Caco-2 (cell line): ENCODE measurements at places on chromosomes 7 and 10.

DNA sequence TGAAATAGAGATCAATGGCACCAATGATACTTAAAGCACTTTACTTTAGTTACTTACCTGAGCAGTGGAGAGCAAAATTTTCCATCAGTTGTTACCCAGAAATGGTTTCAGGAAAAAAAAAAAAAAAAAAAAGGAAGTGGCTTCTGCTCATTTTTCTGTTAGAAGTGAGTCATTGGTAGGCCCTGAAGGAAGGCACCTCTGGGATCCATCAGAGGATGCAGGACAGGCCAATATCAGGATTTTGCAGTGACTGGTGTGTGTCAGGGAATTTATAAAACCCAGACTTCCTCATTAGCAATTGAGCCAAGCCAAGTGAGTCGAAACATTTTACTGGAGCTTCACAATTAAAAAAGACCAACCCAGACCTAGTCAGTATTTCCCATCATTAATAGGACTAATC is 2.3 kb upstream of the SMIM30 start:
- no peak overlapping the region for H3K27ac ChIP-seq
- no peak overlapping the region for H3K4me3 ChIP-seq
- H3K27me3 ChIP-seq: no peaks in the 10 kb centered on the region
- DNase-seq: no peak
- no peaks in the 10 kb centered on the region for H3K36me3 ChIP-seq

GRCh38 chr7:67505449-67505848 is 508.8 kb downstream of the TYW1 start:
- no peak overlapping the region for H3K27ac ChIP-seq
- H3K36me3 ChIP-seq: no peaks in the 10 kb centered on the region
- DNase-seq: no peak

- no peak overlapping the region for H3K27ac ChIP-seq
- no peaks in the 10 kb centered on the region for H3K4me1 ChIP-seq
- H3K4me3 ChIP-seq: no peak overlapping the region
- DNase-seq: no peak
Measured at GRCh38 chr7:16189026-16189715, 232.2 kb downstream of the CRPPA start.

- H3K4me3 ChIP-seq: no peak overlapping the region
- no peaks in the 10 kb centered on the region; the same call in 1 of the 2 replicates for H3K36me3 ChIP-seq
- DNase-seq: no peak
- H3K27me3 ChIP-seq: no peaks in the 10 kb centered on the region
- H3K27ac ChIP-seq: peak overlapping the region; percentile 72
Measured at GRCh38 chr7:138029941-138030340, 28.1 kb upstream of the CREB3L2 start.

- no peak overlapping the region for H3K4me3 ChIP-seq
- H3K4me1 ChIP-seq: peaks cover 13% of the 10 kb centered on the region; the same call in 1 of the 2 replicates
- H3K27me3 ChIP-seq: no peaks in the 10 kb centered on the region
- H3K27ac ChIP-seq: peak overlapping the region; percentile 12
- H3K36me3 ChIP-seq: no peaks in the 10 kb centered on the region
Measured at GRCh38 chr7:37666026-37666799, 17.4 kb upstream of the GPR141 start.

GRCh38 chr7:134434701-134435100 is 24.2 kb downstream of the AKR1B1 start:
- DNase-seq: no peak
- H3K27me3 ChIP-seq: no peaks in the 10 kb centered on the region
- peaks cover 19% of the 10 kb centered on the region for H3K4me1 ChIP-seq

DNA sequence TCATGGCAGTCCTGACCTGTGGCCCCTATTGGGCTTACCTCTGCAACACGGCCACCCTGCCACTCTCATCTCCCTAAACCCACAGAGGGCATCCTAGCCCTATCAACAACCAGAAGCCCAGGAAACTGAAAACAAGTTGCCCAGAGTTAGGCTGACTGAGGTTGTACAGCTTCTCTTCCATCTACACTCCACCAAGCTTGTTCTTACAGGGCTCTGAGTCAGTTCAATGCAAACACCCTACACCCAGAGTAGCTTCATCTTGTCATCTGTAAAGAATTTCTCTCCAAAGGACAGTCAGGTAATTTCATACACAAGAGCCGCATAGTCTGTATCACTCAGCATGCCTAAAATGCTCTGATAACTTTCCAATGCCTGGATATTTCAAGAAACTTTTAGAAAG is 175.4 kb downstream of the ARID5B start:
- H3K27ac ChIP-seq: peak overlapping the region; percentile 49
- no peak overlapping the region for H3K4me3 ChIP-seq
- no peaks in the 10 kb centered on the region for H3K27me3 ChIP-seq
- peaks cover 40% of the 10 kb centered on the region for H3K4me1 ChIP-seq
- peaks cover 21% of the 10 kb centered on the region for H3K36me3 ChIP-seq

DNA sequence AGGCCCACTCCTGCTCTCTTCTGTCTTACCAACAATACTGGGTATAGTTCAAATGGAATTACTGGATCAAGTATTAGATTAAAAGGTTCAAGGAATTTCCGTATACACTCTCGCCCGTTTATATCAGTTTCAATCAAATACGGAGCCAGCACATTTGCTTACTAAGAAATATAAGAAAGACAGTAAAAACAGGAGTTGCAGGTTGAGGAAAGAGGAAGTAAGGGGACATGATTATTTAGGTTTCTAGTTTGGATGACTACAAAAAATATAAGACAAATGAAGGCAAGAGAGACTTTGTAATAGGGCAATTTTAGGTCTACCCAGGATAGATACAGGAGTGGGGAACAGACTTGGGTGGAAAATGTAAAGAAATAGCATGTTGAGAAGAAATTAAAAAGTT is 109.9 kb upstream of the ABI1 start:
- no peaks in the 10 kb centered on the region for H3K36me3 ChIP-seq
- H3K4me3 ChIP-seq: no peak overlapping the region
- no peak overlapping the region for H3K27ac ChIP-seq
- H3K4me1 ChIP-seq: no peaks in the 10 kb centered on the region
